Epithelial cell of umbilical artery (primary cell): ENCODE measurements at places on chromosomes 11 and 22. TPM values are rescaled to one million over a fixed set of nuclear protein-coding genes. Genes with fewer than 3 reads are reported as not detected.

The UBASH3B gene
- total RNA-seq: 12.7 and 16.9 TPM in 2 replicates

The OR51B5 gene
- total RNA-seq: not detected in 2 replicates

The PLET1 gene
- total RNA-seq: not detected in 2 replicates

The OR2AG2 gene
- total RNA-seq: under 0.01 and 0.15 TPM in 2 replicates

The CLTCL1 gene
- total RNA-seq: 3.2 TPM in 2 replicates

The CNGA4 gene
- under 0.01 TPM in 1 of 2 replicates, not detected in the other for total RNA-seq

The CALCB gene
- total RNA-seq: 0.30 TPM in 1 of 2 replicates, not detected in the other

The KCNK7 gene
- not detected in 2 replicates for total RNA-seq

The NCAM1 gene
- total RNA-seq: not detected in 2 replicates

The PVALB gene
- not detected in 2 replicates for total RNA-seq

The DDTL gene
- total RNA-seq: 0.65 TPM in 1 of 2 replicates, not detected in the other

The FXYD6 gene
- 0.32 TPM in 1 of 2 replicates, not detected in the other for total RNA-seq

The ANO9 gene
- total RNA-seq: not detected in 2 replicates

The OVCH2 gene
- not detected in 2 replicates for total RNA-seq

The MUC6 gene
- total RNA-seq: not detected in 2 replicates

The ZNF202 gene
- total RNA-seq: 6.8 and 11.6 TPM in 2 replicates

The ARHGAP20 gene
- total RNA-seq: 0.97 and 2.4 TPM in 2 replicates

The SIDT2 gene
- total RNA-seq: 8.1 and 9.7 TPM in 2 replicates

The NLRP6 gene
- total RNA-seq: not detected in 2 replicates

The PHOX2A gene
- not detected in 2 replicates for total RNA-seq

The FOSL1 gene
- 12.7 and 20.2 TPM in 2 replicates for total RNA-seq

The KIRREL3 gene
- total RNA-seq: under 0.01 TPM in 1 of 2 replicates, not detected in the other

The RASSF10 gene
- total RNA-seq: under 0.01 TPM in 1 of 2 replicates, not detected in the other

The DENND6B gene
- total RNA-seq: 0.76 and 1.3 TPM in 2 replicates
